SIG-M5 (cell line): ENCODE measurements at places on chromosomes 2 and 18.

DNA sequence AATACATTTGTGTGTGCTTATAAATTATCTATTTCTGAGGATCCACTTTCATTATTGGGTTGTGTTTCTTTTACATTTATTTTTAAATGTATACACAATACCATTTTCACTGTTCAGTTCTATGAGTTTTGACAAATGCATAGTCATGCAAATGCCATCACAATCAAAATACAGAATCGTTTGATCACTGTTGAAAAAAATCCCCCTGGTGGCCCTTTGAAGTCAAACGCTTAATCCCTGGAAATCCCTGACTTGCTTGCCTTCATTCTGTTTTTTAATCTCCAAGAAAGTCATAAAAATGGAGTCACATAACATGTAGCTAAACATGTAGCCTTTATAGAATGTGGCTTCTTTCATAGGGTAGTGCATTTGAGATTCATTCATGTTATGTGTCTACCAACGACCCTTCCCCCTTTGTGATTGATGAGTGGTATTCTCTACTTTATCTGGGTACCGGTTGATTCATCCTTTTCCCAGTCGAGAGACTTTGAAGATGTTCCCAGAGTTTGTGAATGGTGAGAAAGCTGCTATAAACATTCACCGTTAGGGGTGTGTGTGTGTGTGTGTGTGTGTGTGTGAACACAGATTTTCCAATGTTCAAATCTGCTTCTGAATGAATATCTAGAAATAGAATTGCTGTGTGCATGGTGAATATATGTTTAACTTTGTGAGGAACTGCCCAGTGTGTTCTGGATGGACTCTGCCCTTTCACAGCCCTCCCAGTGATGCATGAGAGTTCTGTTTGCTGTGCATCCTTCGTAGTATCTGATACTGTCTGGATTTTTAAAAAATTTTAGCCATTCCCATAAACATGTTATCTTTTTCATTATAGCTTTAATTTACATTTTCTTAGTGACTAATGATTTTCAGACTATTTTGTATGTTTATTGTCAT lies 173.6 kb downstream of the GALR1 start:
- DNase-seq, result no peak

- no peak for DNase-seq
Observed at GRCh38 chr2:27441958-27442919, at the start of gene KRTCAP3. Gene KRTCAP3 (plus strand): TSS chr2:27442381. CDS start chr2:27442413, 32 bp downstream.

DNA sequence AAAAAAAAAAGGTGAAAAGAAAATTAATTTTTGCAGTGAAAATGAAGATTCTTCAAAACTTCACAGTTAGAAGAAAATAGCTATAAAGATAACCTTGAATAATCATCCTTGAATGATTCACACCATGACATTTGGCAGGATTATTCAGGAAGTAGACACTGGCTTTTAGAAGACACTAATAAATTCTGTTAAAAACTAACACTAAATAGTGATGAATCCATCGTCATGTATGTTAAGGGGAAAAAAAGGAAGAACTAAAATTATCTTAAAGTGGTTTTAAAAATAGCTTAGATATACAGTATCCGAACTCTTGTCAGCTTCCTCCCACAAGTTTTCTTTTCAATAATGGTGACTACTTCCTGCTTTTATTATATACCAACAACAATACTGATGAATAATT lies 10.2 kb downstream of the USP37 start:
- DNase-seq, result no peak

DNA sequence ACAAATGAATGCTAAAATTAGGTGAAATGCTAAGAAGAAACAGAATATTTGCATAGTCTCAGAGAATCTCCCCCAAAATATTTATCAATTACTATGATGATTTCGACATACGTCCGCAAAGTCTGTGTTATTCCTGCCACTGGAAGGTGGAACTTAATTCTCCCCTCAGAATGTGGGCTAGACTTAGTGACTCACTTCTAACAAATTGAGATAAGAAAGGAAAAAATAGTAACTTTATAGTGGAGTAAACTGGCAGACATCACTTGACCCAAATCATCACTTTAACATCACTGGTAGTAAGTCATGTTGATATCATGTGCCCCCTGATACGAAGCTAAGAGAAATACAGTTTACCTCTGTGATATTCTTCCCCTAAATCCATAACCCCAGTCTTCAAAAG lies 23.5 kb downstream of the HADHB start:
- DNase-seq, result no peak

DNA sequence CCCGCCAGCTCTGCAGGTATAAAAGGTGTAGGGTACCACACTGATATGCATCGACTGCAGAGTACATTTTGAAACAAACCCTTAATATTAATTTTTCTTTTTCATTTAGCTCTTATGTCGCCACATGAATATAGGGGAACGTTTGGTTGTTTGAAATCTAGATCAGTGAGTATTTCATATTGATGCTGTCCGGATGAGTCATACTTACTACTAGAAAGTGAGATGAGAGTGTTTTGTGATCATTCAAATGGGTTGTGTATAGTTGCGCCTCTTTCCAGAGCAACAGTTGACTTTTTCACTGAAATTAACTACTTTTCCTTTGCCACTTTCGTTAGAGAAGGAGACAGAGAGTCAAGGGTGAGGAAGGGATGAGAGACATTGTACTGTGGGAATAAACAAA lies 24.6 kb downstream of the NPAS2 start:
- no peak for DNase-seq
